Left ventricle myocardium inferior (tissue), 1 donor: ENCODE measurements at places on chromosomes 16 and 17. TPM values are rescaled to one million over a fixed set of nuclear protein-coding genes. Genes with fewer than 3 reads are reported as not detected.

DNA sequence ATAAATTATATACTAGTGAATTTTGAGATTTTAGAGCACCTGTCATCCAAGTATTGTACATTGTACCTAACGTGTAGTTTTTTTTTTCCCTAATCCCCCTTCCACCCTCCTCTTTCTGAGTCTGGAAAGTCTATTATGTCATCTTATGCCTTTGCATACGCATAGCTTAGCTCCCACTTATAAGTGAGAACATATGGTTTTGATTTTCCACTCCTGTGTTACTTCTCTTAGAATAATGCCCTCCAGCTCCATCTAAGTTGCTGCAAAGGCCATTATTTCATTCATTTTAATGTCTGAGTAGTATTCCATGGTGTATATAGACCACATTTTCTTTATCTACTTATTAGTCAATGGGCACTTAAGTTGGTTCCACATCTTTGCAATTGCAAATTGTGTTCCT lies 177.0 kb upstream of the C16orf82 start:
- H3K27me3 ChIP-seq, result no peaks in the 10 kb centered on the region
- H3K36me3 ChIP-seq, result no peaks in the 10 kb centered on the region
- H3K4me1 ChIP-seq, result no peaks in the 10 kb centered on the region
- no peak for DNase-seq

- H3K4me1 ChIP-seq, result peaks cover 16% of the 10 kb centered on the region
- DNase-seq, result no peak
- no peak overlapping the region for H3K27ac ChIP-seq
- no peak overlapping the region for H3K4me3 ChIP-seq
- no peaks in the 10 kb centered on the region for H3K36me3 ChIP-seq
- peaks cover 100% of the 10 kb centered on the region for H3K27me3 ChIP-seq
Measured at GRCh38 chr17:48631693-48632578, 5.8 kb upstream of the HOXB9 start.

GRCh38 chr16:53220585-53220984 lies 165.8 kb downstream of the CHD9 start:
- H3K36me3 ChIP-seq, result peaks cover 13% of the 10 kb centered on the region
- H3K27ac ChIP-seq, result peak overlapping the region; percentile 79
- peaks cover 81% of the 10 kb centered on the region for H3K4me1 ChIP-seq

GRCh38 chr17:32558326-32558955 lies 71.6 kb downstream of the CDK5R1 start:
- H3K27me3 ChIP-seq, result no peaks in the 10 kb centered on the region
- no peak overlapping the region for H3K27ac ChIP-seq
- peaks cover 8% of the 10 kb centered on the region for H3K4me1 ChIP-seq
- H3K36me3 ChIP-seq, result no peaks in the 10 kb centered on the region
- no peak overlapping the region for H3K4me3 ChIP-seq
- DNase-seq, result no peak

- no peak overlapping the region for H3K4me3 ChIP-seq
- no peak overlapping the region for H3K27ac ChIP-seq
- no peaks in the 10 kb centered on the region for H3K27me3 ChIP-seq
Measured at GRCh38 chr16:83420206-83420760, 387.5 kb upstream of the HSBP1 start.

GRCh38 chr16:87740441-87740840 lies 25.3 kb downstream of the KLHDC4 start:
- no peak for DNase-seq
- no peak overlapping the region for H3K27ac ChIP-seq
- no peaks in the 10 kb centered on the region for H3K27me3 ChIP-seq
- peaks cover 10% of the 10 kb centered on the region for H3K4me1 ChIP-seq

GRCh38 chr16:79764415-79765110 lies 164.0 kb upstream of the MAF start:
- no peaks in the 10 kb centered on the region for H3K27me3 ChIP-seq
- no peak for DNase-seq
- H3K27ac ChIP-seq, result no peak overlapping the region
- peaks cover 23% of the 10 kb centered on the region for H3K4me1 ChIP-seq

GRCh38 chr17:21239680-21240368 lies 13.4 kb downstream of the NATD1 start:
- no peaks in the 10 kb centered on the region for H3K27me3 ChIP-seq
- no peak overlapping the region for H3K27ac ChIP-seq
- DNase-seq, result no peak
- no peak overlapping the region for H3K4me3 ChIP-seq

DNA sequence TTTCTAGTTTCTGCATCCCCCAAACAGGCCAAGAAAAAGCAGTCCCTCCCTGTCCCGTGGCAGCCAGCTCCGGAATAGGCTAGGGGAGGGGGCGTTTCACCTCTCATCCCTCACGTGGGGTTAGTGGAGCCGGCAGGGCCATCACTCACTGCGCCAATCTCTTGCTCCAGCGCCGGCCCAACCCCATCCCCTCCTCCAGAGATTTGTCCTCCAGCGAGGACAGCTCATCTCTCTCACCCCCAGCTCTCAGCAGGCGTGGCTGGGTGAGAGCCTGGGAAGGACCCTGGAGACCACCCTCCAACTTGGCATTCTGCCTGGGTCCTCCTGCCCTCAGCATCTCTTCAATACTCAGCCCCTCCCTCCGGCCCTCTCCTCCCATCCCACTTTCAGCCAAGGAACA lies 74.1 kb downstream of the TMEM132E start:
- H3K36me3 ChIP-seq, result no peaks in the 10 kb centered on the region
- H3K4me1 ChIP-seq, result peaks cover 8% of the 10 kb centered on the region
- H3K27me3 ChIP-seq, result peaks cover 84% of the 10 kb centered on the region
- no peak overlapping the region for H3K4me3 ChIP-seq
- no peak overlapping the region for H3K27ac ChIP-seq

DNA sequence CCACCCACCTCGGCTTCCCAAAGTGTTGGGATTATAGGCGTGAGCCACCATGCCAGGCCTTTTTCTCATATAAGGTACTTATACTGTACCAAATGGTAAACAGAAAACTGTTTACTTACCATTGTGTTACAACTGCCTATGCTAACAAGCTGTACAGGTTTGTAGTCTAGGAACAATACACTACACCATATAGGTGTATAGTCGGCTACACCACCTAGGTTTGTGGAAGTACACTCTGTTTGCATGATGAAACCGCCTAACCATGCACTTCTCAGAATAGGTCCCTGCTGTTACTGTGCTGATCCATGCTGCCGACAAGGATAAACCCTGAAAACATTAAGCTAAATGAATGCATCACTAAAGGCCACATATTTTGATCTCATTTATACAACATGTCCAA lies 18.9 kb downstream of the DNAJA2 start:
- H3K4me1 ChIP-seq, result no peaks in the 10 kb centered on the region
- H3K27me3 ChIP-seq, result no peaks in the 10 kb centered on the region
- no peak overlapping the region for H3K27ac ChIP-seq
- H3K36me3 ChIP-seq, result peaks cover 51% of the 10 kb centered on the region

- no peak overlapping the region for H3K4me3 ChIP-seq
- H3K36me3 ChIP-seq, result no peaks in the 10 kb centered on the region
- H3K27ac ChIP-seq, result no peak overlapping the region
- H3K4me1 ChIP-seq, result no peaks in the 10 kb centered on the region
- peaks cover 89% of the 10 kb centered on the region for H3K27me3 ChIP-seq
Measured at GRCh38 chr17:33712120-33712519, 419.0 kb upstream of the ASIC2 start.

GRCh38 chr17:19747829-19748806 lies at the start of gene ALDH3A1:
Gene ALDH3A1 (minus strand): TSS chr17:19748298. CDS start chr17:19745129, 3,169 bp downstream.
- H3K27ac ChIP-seq, result no peak within 1 kb of the TSS
- H3K27me3 ChIP-seq, result peaks cover 13% of the 10 kb centered on the region
- H3K36me3 ChIP-seq, result no peaks in the 10 kb centered on the region
- H3K4me1 ChIP-seq, result peaks cover 19% of the 10 kb centered on the region
- no peak within 1 kb of the TSS for H3K4me3 ChIP-seq

- DNase-seq, result no peak
- H3K27ac ChIP-seq, result no peak overlapping the region
- H3K27me3 ChIP-seq, result no peaks in the 10 kb centered on the region
- H3K4me1 ChIP-seq, result no peaks in the 10 kb centered on the region
- no peaks in the 10 kb centered on the region for H3K36me3 ChIP-seq
- no peak overlapping the region for H3K4me3 ChIP-seq
Measured at GRCh38 chr17:63142836-63143235, 176.8 kb downstream of the TANC2 start.

DNA sequence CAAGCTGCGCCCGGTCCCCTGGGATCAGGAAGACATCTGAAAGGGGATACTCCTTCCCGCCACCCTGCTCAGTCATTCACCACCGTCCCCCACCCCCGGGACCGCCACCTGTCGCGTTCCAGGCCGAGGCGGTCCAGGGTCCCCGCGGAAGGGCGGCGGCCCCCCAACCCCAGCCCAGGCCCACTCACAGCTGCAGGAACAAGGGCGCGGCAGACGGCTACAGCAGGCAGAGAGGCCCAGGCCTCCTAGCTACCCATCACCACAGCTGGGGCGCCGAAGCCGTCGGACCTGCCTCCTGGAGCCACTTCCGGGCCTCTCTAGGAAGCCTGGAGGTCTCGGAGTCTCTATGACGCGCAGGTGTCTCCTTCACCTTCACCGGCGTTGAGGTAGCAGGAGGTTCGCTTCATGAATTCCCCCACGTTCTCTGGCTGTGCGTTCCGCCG lies at the start of gene SDR42E1:
TSS of gene SDR42E1 (minus strand) at position 272 of the 443 bp plus-strand sequence. CDS start 10,612 bp downstream, outside the sequence.
- H3K4me1 ChIP-seq, result peaks cover 6% of the 10 kb centered on the region
- peak within 1 kb of the TSS; percentile 60 for H3K4me3 ChIP-seq
- H3K36me3 ChIP-seq, result no peaks in the 10 kb centered on the region
- H3K27me3 ChIP-seq, result peaks cover 40% of the 10 kb centered on the region

- no peaks in the 10 kb centered on the region for H3K36me3 ChIP-seq
- no peak overlapping the region for H3K27ac ChIP-seq
- no peak for DNase-seq
- H3K27me3 ChIP-seq, result peaks cover 92% of the 10 kb centered on the region
- H3K4me1 ChIP-seq, result peaks cover 16% of the 10 kb centered on the region
Measured at GRCh38 chr16:85897382-85897781, 1.6 kb upstream of the IRF8 start.

DNA sequence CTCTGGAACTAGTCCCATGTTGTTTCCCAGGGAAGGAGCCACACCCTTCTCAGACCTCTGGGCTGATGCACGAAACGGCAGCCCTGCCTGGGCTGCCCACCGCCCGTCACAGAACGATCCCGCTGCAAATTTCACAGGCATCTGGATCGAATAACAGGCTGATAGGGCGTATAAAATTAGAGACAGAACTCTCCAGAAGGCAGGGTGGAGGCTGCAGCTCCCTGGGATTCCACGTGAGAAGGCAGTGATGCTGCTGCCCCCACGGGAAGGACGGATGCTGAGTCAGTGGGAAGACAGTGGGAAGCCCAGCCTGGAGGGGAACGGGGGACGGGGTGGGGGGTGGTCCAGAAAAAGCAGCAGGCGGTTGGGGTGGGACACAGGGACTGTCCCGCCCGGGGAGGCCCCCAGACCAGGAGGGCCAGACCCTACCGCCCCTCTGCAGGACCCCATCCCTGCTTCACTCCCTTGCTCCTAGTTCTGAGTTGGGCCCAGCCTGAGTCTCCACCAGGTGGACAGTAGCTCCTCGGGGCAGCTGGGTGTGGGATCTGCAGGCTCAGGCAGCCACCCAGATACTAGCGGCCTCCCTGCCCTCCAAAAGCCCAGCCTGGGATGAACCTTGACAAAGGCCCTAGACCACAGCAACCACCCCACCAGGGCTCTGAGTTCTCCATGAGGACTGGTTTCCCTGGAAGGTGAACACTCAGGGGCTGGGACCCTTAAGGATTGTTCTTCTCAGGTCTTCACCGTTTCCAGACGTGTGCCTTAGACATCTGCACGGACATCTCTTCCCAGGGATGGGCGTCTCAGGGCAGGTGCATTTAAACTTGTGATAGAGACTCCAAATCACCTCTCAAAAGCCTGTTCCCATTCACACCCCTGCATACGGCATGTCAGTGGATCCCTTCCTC lies 117.8 kb downstream of the METRNL start:
- DNase-seq, result peak; percentile 11
- no peak overlapping the region for H3K4me3 ChIP-seq
- H3K27me3 ChIP-seq, result no peaks in the 10 kb centered on the region

DNA sequence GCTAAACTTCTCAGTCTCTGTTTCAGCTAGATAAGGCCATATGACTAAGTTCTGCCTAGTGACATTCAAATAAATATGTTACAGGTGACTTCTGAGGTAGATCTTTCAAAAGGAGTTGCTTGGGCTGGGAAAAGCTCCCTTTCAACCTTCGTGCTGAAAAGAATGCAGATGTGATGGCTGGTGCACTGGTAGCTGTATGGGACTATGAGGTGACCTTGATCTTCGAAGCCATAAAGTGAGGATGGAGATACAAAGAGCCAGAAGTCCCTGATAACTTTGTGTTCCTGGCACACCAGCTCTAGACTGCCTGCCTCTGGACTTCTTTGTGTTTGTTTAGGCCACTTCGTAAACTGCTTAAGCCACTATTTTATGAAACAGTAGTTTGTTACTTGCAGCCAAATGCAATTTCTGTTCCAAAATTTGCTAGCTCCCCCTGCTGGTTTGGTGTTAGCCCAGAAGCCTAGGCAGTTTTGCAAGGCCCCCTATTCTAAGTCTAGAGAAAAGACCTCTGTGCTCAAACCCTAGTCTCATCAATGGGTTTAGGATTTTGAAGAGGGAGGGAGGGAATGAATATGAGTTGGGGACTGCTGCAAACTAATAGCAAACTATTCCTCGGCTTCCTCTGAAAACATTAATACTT lies 23.3 kb upstream of the ERCC4 start:
- H3K27ac ChIP-seq, result no peak overlapping the region
- no peak for DNase-seq
- no peaks in the 10 kb centered on the region for H3K36me3 ChIP-seq

GRCh38 chr17:74786431-74787055 lies 10.4 kb upstream of the NAT9 start:
- H3K4me1 ChIP-seq, result peaks cover 8% of the 10 kb centered on the region
- H3K27me3 ChIP-seq, result no peaks in the 10 kb centered on the region
- no peak for DNase-seq
- H3K4me3 ChIP-seq, result no peak overlapping the region
- H3K36me3 ChIP-seq, result peaks cover 22% of the 10 kb centered on the region
- no peak overlapping the region for H3K27ac ChIP-seq

DNA sequence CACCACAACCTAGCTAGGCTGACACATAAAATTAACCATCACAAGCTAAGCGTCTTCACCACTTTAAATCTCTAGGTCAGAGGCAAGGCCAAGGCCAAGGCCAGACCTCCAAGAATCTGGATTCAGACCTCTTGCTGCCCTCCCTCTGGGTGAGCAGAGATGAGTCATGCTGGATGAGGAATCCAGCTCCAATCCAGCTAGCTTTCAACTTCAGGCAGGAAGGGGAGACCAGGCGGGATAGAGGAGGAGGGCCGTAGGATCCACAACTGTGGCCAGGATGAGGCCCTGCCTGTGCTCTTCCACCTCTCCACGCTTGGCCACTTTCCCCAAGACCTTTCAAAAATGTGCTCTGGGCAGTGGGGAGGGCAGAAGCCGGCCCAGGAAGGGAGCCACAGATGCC lies 14.7 kb downstream of the LRRC75A start:
- H3K27ac ChIP-seq, result peak overlapping the region; percentile 60
- H3K27me3 ChIP-seq, result no peaks in the 10 kb centered on the region
- peak; percentile 37 for DNase-seq
- no peak overlapping the region for H3K4me3 ChIP-seq
- H3K36me3 ChIP-seq, result no peaks in the 10 kb centered on the region
- H3K4me1 ChIP-seq, result peaks cover 10% of the 10 kb centered on the region

GRCh38 chr16:12090151-12090530 lies 113.6 kb downstream of the SNX29 start:
- no peak for DNase-seq
- H3K27ac ChIP-seq, result peak overlapping the region; percentile 72
- no peaks in the 10 kb centered on the region for H3K36me3 ChIP-seq
- peaks cover 64% of the 10 kb centered on the region for H3K4me1 ChIP-seq
- H3K27me3 ChIP-seq, result no peaks in the 10 kb centered on the region
- H3K4me3 ChIP-seq, result peak overlapping the region; percentile 49

GRCh38 chr16:50354629-50355456 lies 13.9 kb downstream of the BRD7 start:
- no peak overlapping the region for H3K4me3 ChIP-seq
- no peak overlapping the region for H3K27ac ChIP-seq
- H3K27me3 ChIP-seq, result no peaks in the 10 kb centered on the region
- peaks cover 6% of the 10 kb centered on the region for H3K4me1 ChIP-seq
- no peak for DNase-seq

Gene C1QTNF8
- not detected for total RNA-seq

Gene CNTD1
- total RNA-seq, result not detected

Gene C17orf100
- 0.69 TPM for total RNA-seq

Gene CLEC19A
- total RNA-seq, result not detected
